ENCODE measurements at places on chromosomes 12 and 14. TPM values are rescaled to one million over a fixed set of nuclear protein-coding genes. Genes with fewer than 3 reads are reported as not detected.

The FGFR1OP2 gene
- 53.5 TPM for total RNA-seq

GRCh38 chr12:76109879-76110278, 25.4 kb upstream of the NAP1L1 start:
- no peak for DNase-seq

GRCh38 chr14:68208218-68208617, 388.6 kb downstream of the RAD51B start:
- no peak for DNase-seq

The NCOR2 gene
- total RNA-seq, result 289 TPM

The FGF23 gene
- total RNA-seq, result not detected

Measured in left lung (tissue), 14 donors.